Activated CD8-positive, alpha-beta memory T cell treated with anti-CD3 and anti-CD28 coated beads for 1 hour (primary cell): ENCODE measurements at places on chromosomes 13 and 19.

- DNase-seq, result no peak
These were observed 58.5 kb downstream of the CEBPG start for GRCh38 chr19:33432015-33432414.

DNA sequence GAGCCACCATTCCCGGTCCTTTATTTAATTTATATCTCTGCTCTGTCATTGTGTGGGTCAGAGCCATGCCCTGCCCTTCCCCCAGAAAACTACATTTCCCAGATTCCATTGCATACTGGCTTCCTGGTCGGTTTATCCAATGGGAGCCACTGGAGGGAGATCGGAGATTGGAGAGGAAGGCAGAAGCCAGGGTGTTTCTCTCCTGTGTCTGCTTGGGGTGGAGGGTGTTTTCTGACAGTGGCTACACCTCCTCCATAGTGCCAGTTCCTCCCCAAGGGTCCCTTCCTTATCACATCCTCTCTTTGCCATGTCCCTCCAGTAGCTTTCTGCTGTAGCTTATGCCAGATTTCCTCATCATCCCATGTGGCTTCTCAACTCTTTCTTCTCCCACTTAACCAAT is 19.0 kb downstream of the OLFM2 start:
- DNase-seq, result no peak

DNA sequence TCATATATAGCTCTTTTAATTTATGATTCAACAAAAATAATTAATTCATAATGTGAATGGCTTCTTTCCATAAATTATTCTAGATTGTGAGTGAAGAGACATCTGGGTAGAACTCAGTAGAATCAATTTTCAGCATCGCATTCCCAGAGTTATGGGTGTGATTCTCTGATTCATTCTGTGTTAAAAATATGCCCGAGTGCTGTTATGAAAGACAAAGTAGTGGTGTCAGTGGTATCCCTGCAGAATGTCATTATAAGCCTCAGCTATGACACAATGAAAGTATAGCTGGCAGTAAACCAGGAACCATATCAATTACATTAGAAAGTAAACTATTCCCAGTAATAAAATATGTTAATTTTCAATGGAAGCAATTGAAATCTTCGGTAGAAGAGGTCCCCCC is 480.5 kb upstream of the SLITRK1 start:
- no peak for DNase-seq

DNA sequence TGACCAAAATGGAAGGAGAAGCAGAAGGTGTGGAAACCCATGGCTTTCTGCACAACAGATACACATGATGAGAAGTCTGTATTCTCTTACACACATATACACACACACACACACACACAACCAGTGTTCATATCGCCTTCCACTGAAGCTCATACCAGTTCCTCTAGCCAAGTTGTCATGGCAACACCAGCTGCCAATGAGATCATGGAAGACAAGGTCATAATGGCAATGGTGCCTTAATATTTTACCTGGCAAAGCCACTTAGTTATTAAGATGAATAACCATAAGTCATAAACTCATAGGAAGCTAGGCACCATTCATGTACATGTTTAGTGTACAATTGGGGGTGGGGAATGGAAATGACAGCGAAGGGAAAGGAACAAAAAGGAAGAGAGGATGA is 2.6 kb upstream of the DHRS12 start:
- no peak for DNase-seq

GRCh38 chr13:98649861-98650260 is 73.0 kb upstream of the STK24 start:
- DNase-seq, result no peak
